ENCODE measurements at places on chromosomes 2 and 18.

DNA sequence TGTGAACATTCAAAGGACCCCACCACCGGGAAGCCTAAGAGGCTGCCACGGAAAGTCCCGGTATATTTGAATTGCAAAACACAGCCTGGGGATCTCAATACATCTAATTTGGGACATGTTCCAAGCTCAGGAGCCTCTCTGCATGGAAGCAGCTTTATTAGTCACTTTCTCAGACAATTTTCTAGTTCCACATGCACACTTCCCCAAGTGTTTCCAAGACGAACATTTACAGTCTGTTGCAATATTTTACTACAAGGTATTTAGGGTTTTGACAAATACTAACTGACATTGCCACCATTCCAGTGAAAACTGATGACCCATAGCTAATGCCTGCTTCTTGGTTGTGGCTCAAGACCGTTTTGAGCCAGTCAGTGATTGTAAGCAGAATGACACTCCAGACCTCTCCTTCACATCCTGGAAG, 145.3 kb downstream of the NCKAP5 start:
- no peak for DNase-seq

DNA sequence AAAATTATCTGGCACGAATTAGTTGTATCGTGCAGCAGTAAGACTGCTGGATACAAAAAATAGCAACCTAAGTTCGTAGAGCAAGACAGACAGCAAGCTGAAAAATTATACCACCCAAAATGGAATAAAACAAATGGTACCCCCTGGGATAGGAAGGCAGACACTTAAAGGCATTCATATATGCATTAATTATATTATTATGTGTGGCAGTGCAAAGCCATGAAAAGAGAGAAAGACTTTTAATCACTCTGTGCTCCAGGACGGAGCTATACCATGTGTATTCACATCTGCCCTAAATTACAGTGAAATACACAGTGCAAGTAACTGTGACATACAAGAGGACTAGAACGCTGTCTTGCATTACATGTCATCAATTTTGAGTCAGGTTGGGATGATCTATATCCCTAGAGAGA, 235.9 kb downstream of the GULP1 start:
- DNase-seq: no peak

DNA sequence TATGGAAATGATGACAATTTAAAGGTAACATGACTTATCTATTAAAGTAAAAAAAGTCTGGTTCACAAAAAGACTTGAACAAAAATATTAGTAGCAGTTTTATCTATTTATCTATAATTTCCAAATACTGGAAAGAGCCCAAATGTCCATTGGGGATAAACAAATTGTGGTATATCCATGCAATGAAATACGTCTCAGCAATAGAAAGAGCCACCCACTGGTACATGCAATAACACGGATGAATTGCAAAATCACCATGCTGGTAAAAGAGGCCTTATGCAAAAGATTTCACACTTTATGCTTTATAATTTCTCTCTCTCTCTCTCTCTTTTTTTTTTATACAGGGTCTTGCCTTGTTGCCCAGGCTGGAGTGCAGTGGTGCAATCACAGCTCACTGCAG, 91.4 kb upstream of the ASAP2 start:
- DNase-seq: no peak

DNA sequence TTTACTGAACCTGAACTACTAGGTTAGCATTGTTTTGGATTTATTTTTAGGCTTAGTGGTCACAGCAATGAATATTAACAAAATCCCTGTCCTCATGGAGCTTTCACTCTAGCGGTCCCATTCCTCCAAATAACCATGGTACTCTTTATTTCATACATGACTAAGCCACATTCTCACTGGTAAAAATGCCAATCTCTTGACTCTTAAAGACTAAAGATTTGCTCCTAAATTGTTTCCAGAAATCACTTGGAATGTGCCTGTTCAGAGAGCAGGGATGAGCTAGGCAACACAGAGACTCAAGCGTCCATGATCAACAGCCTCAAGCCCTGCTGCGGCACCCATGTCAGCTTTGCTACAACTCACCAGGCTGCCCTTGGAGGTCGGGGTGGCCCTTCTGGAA, 13.5 kb downstream of the LMAN1 start:
- no peak for DNase-seq

DNA sequence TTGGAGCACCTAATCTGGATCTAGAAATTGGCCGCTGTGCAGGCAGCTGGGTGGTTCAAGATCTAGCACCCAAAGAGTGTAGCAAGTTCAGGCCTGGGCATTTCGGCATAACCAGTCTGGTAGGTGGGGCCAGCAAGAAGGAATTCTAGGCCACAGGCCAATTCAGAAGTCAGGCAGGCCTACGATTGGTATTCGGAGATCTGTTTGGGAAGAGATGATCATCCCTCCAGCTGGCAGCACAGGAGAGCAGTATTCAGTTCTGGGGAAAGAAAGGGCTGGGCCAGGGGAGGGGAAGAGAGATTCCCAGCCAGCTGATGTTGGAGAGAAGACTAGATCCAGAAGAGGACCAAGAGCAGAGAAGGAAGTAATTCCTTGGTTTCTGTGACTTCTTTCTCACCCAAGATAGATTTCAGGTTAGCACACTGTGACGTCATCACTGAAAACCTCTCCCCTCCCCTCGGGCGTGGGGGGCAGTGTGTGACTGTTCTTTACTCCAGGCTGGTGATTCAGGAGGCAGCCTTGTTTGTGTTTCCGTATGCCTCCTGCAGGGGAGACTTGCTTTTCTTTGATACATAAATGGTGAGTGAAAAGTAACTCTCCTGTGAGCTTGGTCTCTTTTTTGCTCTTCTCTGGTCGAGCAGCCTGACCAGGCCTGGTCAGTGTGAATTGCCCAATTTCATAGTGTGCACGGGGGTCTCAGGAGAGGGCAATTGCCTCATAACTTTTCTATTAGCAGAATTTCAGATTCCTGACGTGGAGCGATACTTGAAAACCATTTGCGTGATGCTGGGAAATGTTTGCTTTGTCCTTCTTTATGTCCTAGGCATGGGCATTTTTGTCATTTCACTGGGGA, 61.1 kb downstream of the MEIS1 start:
- DNase-seq: no peak

DNA sequence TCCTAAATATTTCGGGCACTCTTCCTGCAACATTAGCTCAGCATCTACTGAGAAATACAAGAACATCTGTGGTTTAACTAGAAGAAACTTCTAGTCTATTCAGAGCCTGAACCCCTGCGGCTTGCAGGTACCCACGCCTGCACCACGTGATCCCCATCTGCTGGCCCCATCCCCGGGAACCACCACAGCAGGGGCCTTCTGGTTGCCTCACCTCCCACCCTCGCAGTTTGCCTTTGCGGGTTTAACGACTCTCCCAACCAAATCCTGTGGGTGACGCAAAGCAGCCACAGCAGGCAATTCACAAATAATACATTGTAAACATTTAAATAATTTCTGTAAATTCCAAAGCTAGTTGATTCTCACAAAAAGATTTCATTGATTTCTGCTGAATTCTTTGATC, 90.2 kb upstream of the TMEM18 start:
- no peak for DNase-seq

DNA sequence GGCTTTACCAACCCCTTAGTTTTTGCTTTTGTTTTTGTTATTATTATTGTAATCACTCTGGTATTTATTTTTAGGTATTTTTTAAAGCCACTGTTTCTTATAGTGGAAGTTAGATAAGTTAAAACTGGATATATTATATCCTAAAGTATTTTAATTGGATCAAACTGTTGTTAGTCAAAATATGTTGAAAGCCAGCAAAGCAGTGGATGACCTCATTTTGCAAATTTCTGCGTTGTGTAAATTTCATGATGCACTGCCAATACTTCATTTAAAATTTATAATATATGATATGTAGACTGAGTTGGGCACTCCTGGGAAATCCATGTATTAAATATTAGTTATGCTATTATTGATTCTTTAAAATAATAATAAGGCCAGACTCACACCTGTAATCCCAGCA, 661.7 kb upstream of the NRXN1 start:
- DNase-seq: no peak

- no peak for DNase-seq
Observed at GRCh38 chr2:94871226-94872087, at the start of gene TEKT4. TEKT4 (plus strand) TSS chr2:94871430; CDS start chr2:94871580, 150 bp downstream.

- DNase-seq: no peak
Observed at GRCh38 chr2:110852541-110853263, 120.3 kb downstream of the ACOXL start.

GRCh38 chr2:95326433-95327140, 29.4 kb downstream of the KCNIP3 start:
- DNase-seq: no peak

DNA sequence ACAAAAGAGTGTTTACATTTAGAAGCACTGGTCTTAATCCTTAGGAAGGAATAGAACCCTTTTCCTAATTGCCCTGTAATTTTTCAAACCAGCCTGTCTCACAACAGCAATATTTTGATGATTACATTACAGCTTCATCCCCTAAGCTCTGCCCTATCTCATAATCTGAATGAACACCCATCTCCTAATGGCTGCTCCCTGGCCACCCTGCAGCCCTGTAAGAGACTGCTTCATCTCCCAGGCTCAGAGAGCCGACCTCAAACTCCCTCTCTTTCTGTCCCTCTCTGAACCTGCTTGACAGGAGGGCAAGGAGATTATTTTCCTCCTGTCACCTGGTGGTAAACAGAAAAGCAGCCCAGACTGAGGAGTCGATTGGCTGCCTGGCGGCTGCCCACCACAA, 107.8 kb downstream of the MAIP1 start:
- no peak for DNase-seq
